ENCODE measurements at places on chromosomes 3 and 15.

- no peak for DNase-seq
Measured at GRCh38 chr3:11691767-11692531, 48.2 kb upstream of the VGLL4 start.

GRCh38 chr3:110420158-110420641, 651.4 kb upstream of the NECTIN3 start:
- no peak for DNase-seq

GRCh38 chr15:76234337-76234889, 76.9 kb downstream of the ETFA start:
- DNase-seq = no peak

DNA sequence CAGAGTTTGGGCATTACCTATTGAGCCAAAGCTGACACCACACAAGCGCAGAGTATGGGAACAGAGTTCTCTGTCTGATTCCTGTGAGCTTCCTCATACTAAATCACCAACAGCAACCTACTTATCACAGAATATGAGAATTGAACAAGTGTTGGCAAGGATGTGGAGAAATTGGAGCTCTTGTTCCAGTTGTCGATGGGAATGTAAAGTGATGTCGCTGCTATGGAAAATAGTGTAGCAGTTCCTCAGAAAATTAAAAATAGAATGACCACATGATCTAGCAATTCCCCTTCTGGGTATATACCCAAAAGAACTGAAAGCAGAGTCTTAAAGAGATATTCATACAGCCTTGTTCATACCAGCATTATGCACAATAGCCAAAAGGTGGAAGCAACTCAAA, 33.4 kb downstream of the CD86 start:
- DNase-seq = no peak

DNA sequence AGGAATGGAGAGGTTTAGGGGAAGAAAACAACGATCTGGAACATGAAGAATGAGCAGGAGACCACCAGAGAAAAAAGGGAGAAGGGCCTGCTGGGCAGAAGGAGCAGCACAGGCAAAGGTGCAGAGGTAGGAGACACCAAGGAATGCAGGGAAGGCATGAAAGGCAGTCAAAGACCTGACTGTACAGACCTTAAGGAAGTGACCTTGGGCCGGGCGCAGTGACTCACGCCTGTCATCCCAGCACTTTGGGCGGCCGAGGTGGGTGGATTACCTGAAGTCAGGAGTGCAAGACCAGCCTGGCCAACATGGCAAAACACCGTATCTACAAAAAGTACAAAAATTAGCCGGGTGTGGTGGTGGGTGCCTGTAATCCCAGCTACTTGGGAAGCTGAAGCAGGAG, 157.7 kb upstream of the ATP10A start:
- no peak for DNase-seq

- no peak for DNase-seq
Measured at GRCh38 chr3:196706327-196706726, 5.7 kb downstream of the CEP19 start.

Data from gastrocnemius medialis (tissue), 4 donors.